ENCODE measurements at places on chromosomes 5 and 9. TPM values are rescaled to one million over a fixed set of nuclear protein-coding genes. Genes with fewer than 3 reads are reported as not detected.

Gene SAPCD2
- 20.3 TPM for total RNA-seq

Gene SLC36A2
- total RNA-seq: not detected

Gene SPATA6L
- 1.9 TPM for total RNA-seq

Gene MSANTD3
- 70.1 TPM for total RNA-seq

Gene IL7R
- 0.40 TPM for total RNA-seq

Gene TICAM2
- 1.5 TPM for total RNA-seq

Gene MYOT
- total RNA-seq: 0.21 TPM

Gene APBB3
- 6.0 TPM for total RNA-seq

Gene IFNA6
- total RNA-seq: not detected

Gene NR2F1
- total RNA-seq: 4.3 TPM

Gene PLGRKT
- total RNA-seq: 21.2 TPM

Gene LCN1
- not detected for total RNA-seq

Gene KIF20A
- total RNA-seq: 38.7 TPM

Gene HACD4
- total RNA-seq: 1.0 TPM

Gene ANKRD55
- total RNA-seq: 0.06 TPM

Gene SH3RF2
- total RNA-seq: 3.0 TPM

Gene ANKRD20A1
- 1.5 TPM for total RNA-seq

Gene OR1J2
- not detected for total RNA-seq

Gene C6
- not detected for total RNA-seq

Gene SLC6A7
- total RNA-seq: 0.02 TPM

Gene TMC1
- not detected for total RNA-seq

Gene MGAT1
- 88.6 TPM for total RNA-seq

Gene SPATA31E1
- total RNA-seq: not detected

Gene MZB1
- total RNA-seq: 0.20 TPM

Gene ITK
- 0.43 TPM for total RNA-seq

Gene LCN9
- total RNA-seq: 0.14 TPM

Gene IRX4
- 0.29 TPM for total RNA-seq

Gene ENTPD8
- 0.14 TPM for total RNA-seq

Gene FKTN
- total RNA-seq: 8.3 TPM

Gene TMEM215
- total RNA-seq: not detected

Gene PCDH12
- not detected for total RNA-seq

Gene FAM200C
- total RNA-seq: 1.2 TPM

Gene ANKH
- total RNA-seq: 17.9 TPM

Gene ANKRD31
- total RNA-seq: 0.06 TPM

Gene GABRA1
- not detected for total RNA-seq

Gene KLHL3
- total RNA-seq: 0.07 TPM

Measured in A549 treated with dexamethasone at 1 μM for 4 hours (cell line).